ENCODE measurements at places on chromosomes 3 and 15.

DNA sequence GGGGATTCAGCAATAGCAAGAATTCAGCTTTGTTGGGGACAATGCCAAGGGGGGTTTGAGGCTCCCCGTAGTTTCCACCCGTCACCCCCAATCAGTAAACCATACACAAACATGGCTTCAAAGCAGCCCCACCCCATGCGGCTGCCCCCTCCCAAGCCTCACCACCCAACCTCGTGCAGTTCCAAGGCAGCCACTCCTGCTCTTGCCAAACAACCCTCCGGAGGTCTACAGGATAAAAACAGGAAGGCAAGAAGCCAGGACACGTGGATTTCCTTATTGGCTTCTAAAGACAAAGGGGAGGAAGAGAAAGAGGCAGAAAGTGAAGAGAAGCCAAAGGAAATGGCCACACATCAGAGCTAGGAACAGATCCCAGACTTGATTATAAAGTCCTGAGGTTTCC lies 121.1 kb downstream of the SHQ1 start:
- no peak for DNase-seq

DNA sequence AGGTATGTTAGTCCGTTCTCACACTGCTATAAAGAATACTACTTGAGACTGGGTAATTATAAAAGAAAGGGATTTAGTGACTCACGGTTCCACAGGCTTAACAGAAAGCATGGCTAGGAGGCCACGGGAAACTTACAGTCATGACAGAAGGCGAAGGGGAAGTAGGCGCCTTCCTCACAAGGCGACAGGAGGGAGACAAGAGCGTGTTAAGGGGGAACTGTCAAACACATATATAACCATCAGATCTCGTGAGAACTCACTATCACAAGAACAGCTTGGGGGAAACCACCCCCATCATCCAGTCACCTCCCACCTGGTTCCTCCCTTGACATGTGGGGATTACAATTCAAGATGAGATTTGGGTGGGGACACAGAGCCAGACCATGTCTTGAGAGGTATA lies 30.4 kb downstream of the SPRED1 start:
- DNase-seq = no peak

DNA sequence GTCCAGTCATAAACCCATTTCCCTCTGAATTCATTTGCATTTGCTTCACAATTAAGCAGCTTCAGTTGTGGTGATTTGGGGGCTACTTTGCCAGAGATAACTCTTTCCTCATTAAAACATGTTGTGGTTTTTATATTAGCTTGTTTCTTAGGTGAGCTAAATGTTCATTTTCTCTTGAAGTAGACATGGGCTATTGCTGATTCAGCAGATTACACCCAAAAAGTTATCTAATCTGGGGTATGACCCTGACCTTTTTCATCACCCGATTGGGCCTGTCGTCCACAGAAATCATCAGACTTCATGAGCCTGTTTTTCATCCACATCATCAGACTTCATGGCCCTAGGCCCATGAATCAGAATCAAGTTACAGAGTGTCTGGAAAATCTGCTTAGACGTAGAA lies 97.5 kb upstream of the KLHL25 start:
- DNase-seq = no peak

DNA sequence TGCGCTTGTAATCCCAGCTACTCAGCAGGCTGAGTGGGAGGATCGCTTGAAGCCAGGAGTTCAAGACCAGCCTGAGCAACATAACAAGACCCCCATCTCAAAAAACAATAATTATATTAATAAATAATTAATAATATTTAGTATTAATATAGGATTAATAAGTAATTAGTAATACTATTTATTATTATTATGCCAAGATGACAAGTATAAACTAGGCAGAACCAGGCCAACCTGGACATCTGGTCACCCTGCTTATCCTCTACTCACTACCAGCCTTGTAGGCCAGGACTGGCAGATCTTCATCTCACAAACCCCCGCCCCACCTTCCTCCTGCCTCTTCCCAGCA lies 429 bp downstream of the CPN2 start:
- DNase-seq = no peak

DNA sequence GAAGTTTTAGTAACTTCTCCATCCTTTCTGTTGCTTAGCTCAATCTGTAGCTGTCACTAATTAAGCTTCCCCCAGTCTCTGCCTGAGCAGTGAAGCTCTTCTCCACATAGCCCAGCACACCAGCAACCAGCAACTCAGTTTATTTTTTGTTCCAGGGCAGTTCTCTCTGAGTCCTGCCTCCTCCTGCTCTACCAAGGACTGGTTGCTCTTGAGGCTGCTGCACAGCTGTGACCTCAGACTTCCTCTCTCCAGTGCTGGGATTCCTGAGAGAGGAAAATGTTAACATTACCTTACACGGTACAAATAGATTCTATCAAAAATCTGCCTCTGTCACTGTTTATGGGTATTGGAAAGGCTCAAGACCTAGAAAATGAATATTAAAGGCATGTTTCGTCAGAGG lies 294.7 kb downstream of the OXSM start:
- no peak for DNase-seq

DNA sequence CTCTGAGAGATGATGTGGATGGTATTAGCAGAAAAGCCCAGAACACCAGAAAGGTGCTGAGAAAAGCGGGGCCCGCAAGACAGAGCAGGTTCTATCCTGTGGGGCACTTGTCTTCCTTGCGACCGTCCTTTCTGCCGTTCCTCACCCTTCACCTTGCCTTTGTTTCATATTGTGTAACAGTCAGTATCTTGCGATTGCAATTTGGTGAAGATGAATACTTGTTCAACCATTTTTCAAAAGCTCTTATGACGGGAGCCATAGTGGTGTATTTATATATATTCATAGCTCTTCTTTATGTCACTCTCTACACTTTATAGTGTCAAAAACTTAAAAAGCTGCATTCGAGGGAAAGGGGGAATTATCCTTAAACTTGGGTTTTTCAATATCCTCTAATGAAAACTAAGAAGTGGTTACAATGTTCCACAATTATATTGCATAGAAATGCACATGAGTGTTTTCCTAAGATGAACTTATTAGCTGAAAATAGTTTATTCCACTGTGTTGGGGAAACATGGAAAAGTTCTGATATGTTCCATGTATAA lies 797 bp downstream of the MAP3K13 start:
- no peak for DNase-seq

DNA sequence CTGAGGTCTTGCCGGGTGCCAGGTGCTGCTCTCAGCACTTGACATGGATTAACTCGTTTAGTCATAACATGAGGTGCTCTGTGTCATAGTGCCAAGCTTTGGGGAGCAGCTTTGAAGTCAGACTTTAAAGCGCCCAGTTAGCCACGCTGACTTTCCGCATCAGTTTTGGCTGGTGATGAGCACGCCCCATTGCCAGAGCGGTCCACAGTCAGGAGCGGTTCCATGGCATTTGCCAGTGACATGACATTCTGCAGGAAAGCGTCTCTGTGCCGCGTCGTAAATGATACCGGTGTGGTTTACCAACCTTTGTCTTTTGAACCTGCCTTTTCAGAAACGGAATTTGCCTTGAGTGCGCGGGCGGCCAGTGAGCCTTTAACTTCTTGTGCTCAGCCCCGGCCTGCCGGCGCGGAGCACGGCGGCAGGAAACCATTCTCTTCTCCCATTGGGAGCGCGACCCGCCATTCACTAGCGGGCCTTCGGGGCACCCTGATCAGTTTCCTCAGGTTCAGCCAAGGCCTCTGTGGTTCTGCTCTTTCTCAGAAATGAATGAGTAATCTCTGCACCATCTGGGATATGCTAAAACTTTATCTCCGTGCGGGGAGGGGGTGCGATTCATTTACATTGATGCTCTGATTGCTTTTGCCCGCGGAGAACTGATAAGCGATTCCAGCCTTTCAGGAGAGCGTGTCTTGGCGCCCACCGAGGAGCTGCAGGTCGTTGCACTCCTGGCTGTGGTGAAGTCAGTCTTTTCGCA lies 1.7 kb upstream of the SLC2A2 start:
- peak; percentile 58 for DNase-seq

GRCh38 chr15:41568350-41569017 lies 9.5 kb downstream of the TYRO3 start:
- DNase-seq = peak; percentile 86

DNA sequence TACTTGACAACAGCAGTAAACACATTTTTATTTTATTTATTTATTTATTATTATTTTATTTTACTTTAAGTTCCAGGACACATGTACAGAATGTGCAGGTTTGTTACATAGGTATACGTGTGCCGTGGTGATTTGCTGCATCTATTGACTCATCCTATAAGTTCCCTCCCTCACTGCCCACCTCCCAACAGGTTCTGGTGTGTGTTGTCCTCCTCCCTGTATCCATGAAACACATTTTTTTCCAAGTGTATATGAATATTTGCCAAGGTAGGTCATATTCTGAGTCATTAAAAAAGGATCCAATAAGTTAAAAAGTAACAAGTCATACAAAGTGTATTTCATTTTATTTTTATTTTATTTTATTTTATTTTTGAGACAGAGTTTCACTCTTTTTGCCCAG lies 567.3 kb upstream of the KCNMB2 start:
- no peak for DNase-seq

DNA sequence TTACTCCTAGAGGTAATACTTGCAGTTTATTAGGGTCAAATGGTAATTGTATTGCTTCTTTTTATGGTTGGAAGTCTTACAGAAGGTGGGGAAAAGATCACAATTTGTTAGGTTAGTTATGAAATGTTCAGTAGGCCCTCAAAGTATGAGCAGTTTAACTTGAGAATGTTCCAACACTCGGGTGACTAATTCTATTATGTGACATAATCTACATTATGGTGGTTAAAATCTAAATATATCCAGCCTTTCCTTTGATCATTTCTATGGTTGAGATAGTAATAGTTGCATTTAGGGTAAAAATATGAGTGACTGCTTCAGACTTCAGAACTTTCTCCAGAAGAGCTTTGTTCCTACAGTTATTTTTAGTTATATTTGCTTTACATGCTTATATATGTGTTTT lies 19.6 kb upstream of the FBXO22 start:
- no peak for DNase-seq

DNA sequence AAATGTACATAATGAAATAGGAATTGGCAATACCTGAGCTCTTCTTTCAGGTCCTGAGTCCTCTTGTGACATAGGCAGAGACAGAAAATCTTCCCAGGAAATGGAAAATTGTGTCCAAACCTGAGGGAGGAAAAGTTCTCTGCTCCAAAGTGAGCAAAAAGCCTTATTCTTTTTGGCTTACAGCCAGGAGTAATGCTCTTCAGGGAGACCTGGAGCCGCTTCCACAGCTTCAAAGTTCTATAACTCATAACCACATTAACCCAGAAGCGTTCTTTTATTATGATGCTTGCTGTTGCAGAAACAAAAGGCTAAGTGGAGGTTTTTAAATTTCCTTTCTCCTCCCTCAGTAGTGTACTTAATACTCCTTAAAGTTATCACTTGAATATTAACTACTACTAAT lies 633 bp downstream of the IGSF10 start:
- DNase-seq = no peak

GRCh38 chr3:128532012-128532983 lies 39.3 kb upstream of the GATA2 start:
- no peak for DNase-seq

DNA sequence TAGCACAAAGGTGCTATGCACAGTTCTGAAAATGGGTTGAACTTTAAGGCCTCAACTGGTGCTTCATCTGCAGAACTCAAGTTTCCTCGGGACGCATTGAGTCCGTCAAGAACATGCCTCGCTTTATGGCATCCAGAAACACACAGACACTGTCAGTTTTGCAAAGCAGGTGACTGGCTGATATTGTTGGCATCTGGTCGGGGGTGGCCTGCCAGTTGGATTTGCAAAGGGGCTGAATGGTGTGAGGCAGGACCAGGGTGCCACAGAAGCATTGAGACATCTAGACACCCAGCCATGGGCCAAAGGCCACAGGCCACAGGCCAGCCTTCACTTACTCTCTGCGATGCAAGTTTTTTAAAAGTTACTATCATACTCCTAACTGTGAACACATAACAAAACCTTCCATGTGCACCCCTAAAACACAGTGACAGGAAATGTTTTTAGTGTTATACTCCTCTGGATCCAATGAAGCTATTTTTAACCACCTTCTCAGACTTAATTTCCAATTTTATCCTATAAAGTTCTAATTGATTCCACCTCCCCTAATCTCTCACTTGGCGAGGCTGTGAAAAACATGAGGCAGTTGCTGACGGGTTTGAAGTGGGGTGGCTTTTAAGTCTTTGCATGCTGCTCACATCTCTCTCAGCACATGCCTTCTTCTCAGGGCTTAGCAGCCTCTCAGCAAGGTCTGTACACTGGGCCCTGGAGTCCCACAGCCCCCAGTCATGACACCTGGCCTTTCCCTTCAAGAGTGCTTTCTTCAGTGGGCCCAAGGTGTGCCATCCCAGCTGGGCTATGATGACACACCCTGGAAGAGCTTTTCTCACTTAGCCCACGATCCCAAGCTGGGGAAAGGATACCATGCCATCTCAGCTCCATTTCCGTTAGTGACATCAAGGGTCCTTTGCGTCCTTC lies 38.5 kb upstream of the DUSP7 start:
- DNase-seq = no peak

DNA sequence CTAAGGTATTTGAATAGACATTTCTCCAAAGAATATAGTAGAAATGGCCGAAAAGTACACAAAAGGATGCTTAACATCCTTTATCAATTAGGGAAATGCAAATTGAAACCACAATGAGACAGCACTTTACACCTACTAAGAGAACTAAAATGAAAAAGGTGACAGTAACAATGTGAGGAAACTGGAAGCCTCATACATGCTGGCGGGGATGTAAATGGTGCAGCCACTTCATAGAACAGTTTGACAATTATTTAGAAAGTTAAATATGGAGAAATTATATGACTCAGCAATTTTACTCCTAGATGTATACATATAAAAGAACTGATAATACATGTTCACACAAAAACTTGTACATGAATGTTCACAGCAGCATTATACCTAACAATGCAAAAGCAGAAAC lies 13.4 kb downstream of the SPICE1 start:
- no peak for DNase-seq

- DNase-seq = no peak
Measured at GRCh38 chr15:71225851-71226250, 110.6 kb downstream of the THSD4 start.

GRCh38 chr3:195249858-195250464 lies 21.0 kb downstream of the XXYLT1 start:
- DNase-seq = no peak

DNA sequence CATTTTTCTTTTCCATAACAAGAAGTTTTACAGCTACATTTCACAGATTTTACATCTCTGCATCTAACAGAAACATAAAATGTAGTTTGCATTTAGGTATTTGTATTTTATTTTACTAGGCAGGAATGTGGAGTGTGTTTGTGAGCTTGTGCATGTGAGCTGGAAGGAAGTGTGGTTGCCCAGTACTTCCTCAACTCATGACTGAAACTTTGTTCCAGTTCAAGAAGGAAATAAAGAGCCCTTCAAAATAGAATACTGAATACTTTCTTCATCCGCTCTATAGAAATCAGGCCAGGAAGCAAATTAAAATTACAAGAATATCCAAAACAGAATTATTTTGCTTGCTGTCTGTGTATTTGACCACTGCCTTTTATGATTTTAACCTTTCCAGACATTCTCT lies 81.3 kb downstream of the CHL1 start:
- no peak for DNase-seq

- peak; percentile 67 for DNase-seq
Measured at GRCh38 chr3:11096266-11097139, 57.8 kb upstream of the HRH1 start.

GRCh38 chr15:38707802-38708671 lies 143.4 kb upstream of the RASGRP1 start:
- peak; percentile 53 for DNase-seq
